ENCODE measurements at places on chromosomes 12 and 14.

DNA sequence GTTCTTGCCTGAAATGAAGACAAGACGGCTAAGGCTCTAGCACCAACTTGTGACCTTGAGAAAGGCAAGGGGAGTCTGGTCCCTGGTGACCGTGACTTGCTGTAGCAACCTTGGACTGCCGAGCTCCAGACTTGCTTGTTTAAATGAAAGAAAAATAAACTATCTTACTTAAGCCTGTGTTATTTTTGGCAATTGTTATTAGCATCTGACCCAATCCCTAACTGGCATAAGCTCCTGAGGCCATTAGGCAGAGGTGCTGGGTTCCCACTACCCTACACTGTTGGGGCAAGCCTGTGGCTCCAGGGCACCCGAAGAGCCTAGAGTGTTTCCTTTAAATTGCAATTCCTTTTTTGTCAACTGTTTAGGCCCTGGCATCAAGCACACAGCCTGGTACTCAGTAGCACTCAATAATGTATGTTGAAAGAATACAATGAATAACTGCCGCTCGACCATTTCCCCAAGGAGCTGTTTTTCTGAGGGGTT is 106.9 kb upstream of the HIF1A start:
- DNase-seq: no peak

- no peak for DNase-seq
Observed at GRCh38 chr14:69044965-69045555, 66.0 kb upstream of the ACTN1 start.

DNA sequence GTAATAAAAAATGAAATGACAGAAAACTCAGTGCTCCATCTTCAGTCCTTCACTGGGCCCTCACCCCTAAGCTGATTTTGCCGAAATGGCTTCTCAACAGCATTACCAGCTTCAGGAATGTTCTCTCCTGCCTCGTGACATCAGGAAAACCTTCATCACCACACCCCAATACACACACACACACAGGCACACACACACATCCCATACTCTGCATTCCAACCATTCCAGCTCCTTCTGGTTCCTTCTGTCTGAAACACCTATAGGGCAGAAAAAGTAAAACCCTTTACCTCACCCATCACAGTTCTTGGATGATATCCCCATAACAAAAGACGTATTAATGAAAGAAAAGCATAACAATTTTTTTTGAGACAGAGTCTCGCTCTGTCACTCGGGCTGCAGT is 75.9 kb downstream of the CCDC60 start:
- no peak for DNase-seq

DNA sequence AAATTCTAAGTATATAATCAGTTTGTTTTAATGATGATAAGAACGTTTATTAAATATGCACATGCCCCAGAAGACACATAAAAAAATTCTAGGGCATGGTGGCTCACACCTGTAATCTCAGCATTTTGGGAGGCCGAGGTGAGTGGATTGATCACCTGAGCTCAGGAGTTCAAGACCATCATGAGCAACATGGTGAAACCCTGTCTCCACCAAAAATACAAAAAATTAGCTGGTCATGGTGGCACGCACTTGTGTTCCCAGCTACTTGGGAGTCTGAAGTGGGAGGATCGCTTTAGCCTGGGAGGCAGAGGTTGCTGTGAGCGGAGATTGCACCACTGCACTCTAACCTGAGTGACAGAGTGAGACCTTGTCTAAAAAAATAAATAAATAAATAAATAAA is 4.0 kb downstream of the CD69 start:
- DNase-seq: no peak

GRCh38 chr12:30046376-30046775 is 262.6 kb upstream of the TMTC1 start:
- DNase-seq: no peak

GRCh38 chr12:50174971-50175715 is 8.0 kb upstream of the CERS5 start:
- DNase-seq: no peak

GRCh38 chr12:4421590-4422031 is 24.0 kb downstream of the FGF6 start:
- no peak for DNase-seq

DNA sequence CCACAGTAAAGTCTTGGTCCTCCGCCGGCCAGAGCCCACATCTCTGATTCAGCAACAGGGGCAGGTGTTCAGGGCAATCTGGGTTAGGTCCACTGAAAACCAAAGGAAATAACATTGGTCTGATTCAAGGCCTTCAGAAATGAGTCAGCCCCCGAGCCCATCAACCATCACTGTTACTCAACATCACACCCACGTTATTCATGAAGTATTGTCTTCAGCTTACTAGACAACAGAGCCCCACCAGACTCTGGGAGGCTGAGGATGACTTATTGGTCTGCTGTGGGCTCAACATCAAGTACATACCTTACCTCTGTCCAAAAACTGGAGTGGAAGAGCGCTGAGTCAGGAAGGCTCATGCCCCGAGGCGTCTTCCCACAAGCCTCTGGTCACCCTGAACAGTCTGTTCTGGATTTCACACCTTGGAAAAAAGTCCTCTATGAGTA is 97.5 kb downstream of the ZFP36L1 start:
- no peak for DNase-seq

GRCh38 chr12:68530965-68531364 is 79.7 kb upstream of the RAP1B start:
- DNase-seq: no peak

DNA sequence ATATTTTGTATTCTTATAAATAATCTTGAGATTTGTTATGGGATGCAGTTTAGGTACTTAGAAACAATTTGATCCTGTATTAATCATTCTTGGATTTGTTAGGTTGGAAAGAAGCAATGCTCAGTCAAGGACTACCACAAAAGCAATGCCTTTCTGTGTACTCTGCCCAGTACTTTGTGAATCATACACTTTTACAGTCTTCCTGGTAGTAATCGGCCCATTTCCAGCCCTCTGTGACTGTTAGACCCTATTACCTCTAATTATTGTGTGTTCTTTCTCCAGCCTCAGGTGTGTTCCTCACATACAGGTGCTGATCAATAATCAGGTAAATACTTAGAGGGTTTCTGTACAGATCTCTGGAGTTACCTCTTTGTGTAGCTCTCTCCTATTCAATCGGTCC is 609.0 kb downstream of the KCNH5 start:
- DNase-seq: no peak

- no peak for DNase-seq
Observed at GRCh38 chr12:116317986-116318575, 40.6 kb upstream of the MED13L start.

DNA sequence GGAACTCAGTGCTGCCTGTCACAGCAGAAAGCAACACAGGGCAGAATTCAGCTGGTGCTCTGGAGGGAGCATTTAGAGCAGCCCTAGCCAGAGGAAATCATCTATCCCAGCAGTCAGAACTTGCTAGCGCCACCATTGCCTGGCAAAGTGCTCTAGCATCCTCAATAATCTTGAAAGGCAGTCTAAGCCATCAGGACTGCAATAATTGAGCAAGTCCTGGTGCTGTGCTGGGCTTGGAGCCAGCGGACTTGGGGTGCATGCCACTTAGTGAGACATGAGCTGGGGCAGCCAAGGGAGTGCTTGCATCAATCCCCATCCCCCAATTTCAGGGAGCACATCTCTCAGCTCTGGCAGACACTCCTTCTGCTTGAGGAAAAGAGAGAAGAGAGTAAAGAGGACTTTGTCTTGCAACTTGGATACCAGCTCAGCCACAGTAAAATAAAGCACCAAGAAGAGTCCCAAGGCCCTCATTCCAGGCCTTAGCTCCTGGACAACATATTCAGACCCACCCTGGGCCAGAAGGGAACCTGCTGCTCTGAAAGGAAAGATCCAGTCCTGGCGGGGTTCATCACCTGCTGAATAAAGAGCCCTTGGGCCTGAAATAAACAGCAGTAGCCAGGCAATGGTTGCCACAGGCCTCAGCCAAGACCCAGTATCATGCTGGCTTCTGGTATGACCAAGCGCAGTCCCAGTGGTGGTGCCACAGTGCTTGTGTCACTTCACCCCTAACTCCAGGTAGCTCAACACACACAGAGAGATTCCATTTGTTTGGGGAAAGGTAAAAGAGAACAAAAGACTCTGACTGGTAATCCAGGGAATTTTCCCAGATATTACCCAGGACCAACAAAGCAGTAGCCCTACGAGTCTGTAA is 44.5 kb upstream of the ZDHHC17 start:
- DNase-seq: no peak

GRCh38 chr14:23865502-23865901 is 88.1 kb upstream of the DHRS4 start:
- DNase-seq: no peak

DNA sequence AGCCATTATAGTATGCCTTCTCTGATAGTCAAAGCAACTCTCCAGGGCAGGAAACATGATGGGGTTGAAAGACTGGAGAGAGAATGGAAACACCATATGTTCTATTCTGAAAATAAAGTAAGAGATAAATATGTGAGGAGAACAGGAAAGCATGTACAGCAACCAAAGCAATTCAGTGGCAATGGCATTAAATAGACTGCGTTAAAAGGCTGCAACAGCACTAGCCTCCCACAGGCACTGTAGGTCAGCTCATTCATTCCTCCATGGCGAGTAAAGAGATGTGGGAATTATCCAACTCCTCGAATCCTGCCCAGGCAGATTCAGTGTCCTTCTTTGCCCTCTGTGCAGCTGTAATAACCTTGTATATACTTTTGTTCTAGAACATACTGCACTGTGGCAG is 43.8 kb downstream of the ANO6 start:
- DNase-seq: no peak

DNA sequence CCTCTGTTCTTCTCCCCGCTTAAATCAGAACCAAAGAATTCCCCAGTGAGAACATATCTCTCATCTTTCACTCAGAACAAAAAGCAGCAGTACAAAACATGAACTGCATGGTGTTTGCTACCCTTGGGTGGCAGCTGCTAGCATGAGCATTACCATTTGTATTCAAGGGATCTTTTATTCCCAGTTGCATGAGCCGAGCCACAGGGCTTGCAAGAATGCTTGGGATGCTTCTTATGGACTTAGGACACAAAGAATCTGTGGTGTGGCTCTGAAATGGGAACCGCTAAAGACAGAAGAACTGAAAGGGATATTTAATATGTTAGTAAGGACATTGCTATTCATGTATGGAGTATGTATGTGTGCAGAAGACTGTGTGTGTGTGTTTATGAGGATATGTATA is 190.6 kb downstream of the TMX1 start:
- no peak for DNase-seq

DNA sequence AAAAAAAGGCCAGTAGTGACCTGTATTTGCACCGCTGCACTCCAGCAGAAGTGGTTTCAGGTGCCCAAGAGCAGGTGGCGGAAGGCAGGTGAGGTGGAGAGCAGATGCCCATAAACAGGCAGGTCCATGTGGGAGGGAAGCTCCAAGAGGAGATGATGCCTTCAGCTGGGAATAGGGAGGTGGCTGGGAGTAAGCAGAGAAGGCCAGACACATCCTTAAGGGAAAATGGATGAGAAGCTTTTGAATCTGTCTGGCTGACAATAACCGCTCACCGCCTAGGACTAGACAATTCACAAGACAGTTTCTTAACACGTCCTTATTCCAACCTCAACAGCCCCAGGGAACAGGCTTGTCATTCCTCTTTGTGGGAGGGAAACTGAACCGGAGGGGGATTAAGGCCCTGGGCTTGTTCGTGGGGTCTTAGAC is 43.9 kb upstream of the PLEKHG6 start:
- no peak for DNase-seq

- no peak for DNase-seq
Observed at GRCh38 chr12:26963413-26963812, 25.1 kb downstream of the FGFR1OP2 start.

- DNase-seq: no peak
Observed at GRCh38 chr14:56868660-56869059, 58.4 kb upstream of the OTX2 start.

DNA sequence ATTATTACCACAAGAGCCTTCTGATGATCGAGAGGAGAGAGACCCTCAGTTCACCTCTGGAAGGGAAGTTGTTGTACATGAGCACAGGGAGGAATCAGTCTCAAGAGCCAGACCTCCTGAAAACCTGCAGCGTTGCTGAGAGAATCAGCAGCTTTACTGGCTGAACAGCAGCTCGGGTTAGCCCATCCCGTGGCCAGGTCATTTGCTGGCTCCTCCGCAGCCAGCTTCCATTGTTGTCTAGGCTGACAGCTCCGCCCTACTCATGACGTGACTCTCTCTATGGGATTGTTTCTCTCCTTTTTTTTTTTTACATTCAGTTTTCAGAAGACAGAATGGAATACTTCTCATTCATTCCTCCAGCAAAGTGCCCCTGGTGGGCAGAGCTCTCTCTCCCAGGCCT is 69.9 kb downstream of the TGFB3 start:
- DNase-seq: no peak

DNA sequence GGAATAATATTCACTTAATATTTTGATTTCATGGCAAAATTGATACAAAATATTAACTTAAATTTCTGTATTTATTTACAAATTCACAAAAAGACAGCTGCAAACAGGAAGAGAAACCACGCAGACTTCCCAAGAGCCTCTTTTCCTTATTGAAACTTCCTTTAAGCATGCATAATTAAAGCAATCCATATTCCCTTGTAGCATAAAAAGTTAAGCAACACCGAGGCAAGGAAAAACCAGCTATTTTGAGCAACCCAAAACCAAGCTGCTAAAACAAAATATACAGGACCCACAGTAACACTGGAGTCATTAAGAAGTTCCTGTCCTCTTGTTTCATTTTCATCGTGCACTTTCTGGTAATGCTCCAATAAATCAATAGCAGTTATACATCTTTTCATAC is 58.0 kb downstream of the EEA1 start:
- DNase-seq: no peak

GRCh38 chr12:24991209-24992049 is 42.5 kb upstream of the BCAT1 start:
- peak; percentile 55 for DNase-seq

- no peak for DNase-seq
Observed at GRCh38 chr12:65594409-65594808, 229.9 kb upstream of the HMGA2 start.

DNA sequence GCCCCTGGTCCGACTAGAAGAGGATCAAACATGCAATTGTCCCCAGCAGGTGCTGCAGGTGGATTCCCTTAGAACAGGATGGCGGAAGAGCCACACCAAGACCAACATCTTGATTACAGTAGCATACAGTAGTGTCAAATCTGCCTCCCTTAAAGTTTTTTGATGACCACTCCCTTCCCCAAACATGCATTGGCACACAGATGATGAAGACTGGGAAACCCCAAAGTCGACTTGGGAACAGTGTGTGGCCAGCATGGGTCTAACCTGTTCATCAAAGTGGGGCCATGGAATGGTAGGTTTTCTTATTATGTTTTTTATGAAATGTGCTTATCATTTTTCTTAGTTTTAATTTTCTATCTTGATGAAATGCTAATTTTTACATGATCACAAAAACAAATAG is 8.8 kb downstream of the PLXNC1 start:
- no peak for DNase-seq
